ENCODE measurements at places on chromosomes 12 and 14.
A peak's percentile ranks its signal among the peaks of the same experiment; 100 is the strongest.

DNA sequence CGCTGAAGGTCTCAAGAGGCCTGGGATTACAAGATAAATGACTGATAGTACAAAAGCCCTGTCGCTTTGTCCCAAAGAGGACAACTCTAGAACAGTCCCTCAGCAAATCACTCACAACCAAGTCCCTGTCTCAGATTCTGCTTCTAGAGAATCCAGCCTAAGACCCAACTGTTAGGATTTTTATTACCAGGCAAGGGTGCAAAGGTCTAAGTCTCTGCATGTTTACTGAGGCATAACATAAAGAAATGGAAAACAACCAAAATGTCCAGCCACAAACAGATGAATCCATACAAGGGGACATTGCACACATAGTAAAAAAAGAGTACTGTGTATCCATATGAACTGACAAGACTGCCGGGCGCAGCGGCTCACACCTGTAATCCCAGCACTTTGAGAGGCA lies 104.1 kb downstream of the FOXN3 start:
- DNase-seq, result no peak

DNA sequence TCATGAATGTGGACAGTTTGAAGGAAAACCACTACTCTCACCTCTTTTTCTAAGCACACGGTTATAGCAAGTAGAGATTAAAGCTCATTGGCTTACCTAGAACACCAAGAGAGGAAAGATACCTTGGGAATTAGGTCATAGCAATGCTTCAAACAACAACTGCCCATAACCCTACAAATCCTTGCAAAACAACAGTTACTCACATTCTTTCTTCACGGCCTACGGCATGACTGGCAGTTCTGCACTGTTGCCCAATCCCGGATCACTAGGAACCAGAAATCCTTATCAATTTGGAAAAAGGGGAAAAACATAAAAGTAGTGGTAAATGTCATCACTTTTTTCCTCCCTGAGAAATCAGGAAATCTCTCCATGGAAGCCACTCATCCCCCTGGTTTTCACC lies 9.6 kb upstream of the ISM2 start:
- no peak for DNase-seq

- DNase-seq, result no peak
These were observed 12.5 kb downstream of the NRXN3 start for GRCh38 chr14:78182722-78183121.

- no peak for DNase-seq
These were observed 202.3 kb downstream of the STXBP6 start for GRCh38 chr14:24847568-24848095.

DNA sequence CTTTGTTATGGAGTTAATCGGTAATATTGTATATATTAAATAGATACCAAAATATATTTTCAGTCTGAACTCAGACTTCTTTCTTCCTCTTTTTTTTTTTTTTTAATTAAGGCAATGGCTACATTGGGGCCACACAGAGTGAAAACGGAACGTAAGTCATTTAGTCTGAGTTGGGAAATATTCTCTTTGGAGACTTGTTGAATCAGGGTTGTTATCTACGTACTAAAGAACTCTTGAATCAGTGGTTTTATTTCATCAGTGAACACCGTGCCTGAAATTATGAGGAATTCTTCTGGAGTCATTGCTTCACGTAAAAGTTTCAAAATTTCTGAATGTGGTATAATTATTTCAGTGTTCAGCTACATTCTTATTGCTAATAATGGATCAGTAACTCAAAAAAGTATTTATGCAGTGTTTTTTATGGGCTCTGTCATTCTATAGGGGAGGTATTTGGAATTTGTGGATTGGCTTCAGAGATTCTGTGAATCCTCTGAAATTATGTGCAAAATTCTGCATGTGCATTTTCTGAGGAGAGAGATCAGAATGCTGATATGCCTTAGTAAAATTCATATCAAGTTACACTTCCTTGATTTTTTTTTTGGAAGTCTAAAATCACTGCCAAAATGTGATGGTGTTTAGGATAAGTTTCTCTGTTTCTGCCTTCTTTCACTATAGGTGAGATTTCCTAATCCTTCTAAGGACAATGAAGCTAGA lies 39.6 kb downstream of the BRMS1L start:
- no peak for DNase-seq

GRCh38 chr12:3236345-3237187 lies 159.4 kb downstream of the TSPAN9 start:
- DNase-seq, result no peak

- no peak for DNase-seq
These were observed 13.8 kb downstream of the EXOC5 start for GRCh38 chr14:57254884-57255283.

DNA sequence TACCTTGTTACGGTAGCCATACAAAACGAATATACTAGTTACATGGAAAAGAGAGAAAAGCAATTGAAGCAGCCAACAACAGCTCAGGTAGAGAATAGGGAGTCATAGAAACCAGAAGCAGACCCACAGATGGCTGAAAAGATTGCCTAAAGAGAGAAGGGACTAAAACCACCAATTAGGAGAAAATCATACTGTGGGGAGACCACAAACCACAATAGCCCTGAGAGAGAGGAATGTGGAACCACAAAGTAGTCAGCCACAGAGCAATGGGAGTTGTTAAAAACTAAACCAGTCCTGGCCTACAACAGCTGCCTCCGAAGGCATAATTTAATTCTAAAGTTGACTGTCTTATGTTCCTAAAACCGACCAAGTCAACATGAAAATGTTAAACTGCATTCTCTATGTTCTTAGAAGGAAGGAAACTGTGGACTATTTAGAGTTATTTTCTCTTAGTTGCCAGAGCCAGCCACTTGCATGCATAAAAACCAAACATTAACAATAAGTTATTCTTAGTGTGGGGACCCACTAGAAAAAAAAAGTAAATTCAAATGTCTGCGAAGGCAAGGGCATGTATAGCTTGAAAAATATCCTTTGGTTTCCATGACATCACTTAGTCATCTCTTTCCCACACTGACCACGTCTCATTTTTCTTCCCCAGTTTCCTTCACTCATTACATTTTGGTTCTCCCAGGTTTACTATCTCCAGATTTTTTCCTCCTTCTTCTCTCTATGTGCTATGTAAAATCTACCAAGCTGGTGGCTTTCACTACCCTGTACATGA lies 398.1 kb downstream of the NOVA1 start:
- DNase-seq, result peak; percentile 9

- DNase-seq, result no peak
These were observed 125.8 kb downstream of the KTN1 start for GRCh38 chr14:55705651-55706364.

GRCh38 chr12:25186788-25187402 lies 8.1 kb downstream of the DNAI7 start:
- no peak for DNase-seq

- no peak for DNase-seq
These were observed 361.9 kb upstream of the FAR2 start for GRCh38 chr12:28787151-28787550.

All from GM04504 (cell line).